ENCODE measurements at places on chromosomes 3 and 15. TPM values are rescaled to one million over a fixed set of nuclear protein-coding genes. Genes with fewer than 3 reads are reported as not detected.
A peak's percentile ranks its signal among the peaks of the same experiment; 100 is the strongest.

CIDEC gene
- total RNA-seq = not detected

DNA sequence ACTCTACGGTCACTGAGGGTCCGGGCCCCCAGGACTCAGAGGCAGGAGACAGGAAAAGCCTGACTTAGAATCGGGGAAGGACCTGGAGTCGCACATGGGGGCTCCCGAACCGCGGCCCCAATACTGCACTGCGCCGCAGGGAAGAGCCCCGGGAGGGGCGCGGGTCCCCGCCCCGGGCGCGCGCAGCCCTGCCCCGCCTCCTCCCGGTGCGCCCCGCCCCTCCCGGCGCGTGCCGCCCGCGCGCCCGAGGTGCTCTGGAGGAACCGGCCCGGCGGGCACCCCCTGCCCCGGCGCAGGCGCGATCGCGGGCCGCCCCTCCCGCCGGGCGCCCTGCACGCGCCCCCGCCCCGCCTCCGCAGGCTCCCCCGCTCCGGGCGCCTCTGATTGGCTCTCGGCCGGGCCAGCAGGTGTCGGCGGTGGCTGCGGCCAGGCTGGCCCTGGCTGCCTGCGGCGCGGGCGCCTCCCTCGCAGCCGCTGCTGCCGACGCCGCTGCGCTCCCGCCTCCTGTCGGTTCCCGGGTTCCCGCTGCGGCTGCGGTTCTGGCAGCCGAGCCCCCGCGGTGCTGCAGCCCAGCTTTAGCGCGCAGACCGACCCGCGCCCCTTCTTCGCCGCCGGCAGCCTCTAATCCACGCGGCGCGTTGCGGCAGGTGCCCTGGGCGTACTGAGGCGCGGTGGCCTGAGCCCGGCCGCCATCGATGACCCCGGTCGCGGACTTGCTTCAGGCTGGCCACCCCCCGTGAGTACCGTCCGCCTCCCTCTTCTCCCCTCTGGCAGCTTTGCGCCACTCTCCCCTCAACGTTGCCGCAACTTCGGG, at the start of gene MYRIP:
TSS of gene MYRIP (plus strand) at position 429 of the 814 bp plus-strand sequence. CDS start 91,208 bp downstream, outside the sequence.
- no peak for DNase-seq

DNA sequence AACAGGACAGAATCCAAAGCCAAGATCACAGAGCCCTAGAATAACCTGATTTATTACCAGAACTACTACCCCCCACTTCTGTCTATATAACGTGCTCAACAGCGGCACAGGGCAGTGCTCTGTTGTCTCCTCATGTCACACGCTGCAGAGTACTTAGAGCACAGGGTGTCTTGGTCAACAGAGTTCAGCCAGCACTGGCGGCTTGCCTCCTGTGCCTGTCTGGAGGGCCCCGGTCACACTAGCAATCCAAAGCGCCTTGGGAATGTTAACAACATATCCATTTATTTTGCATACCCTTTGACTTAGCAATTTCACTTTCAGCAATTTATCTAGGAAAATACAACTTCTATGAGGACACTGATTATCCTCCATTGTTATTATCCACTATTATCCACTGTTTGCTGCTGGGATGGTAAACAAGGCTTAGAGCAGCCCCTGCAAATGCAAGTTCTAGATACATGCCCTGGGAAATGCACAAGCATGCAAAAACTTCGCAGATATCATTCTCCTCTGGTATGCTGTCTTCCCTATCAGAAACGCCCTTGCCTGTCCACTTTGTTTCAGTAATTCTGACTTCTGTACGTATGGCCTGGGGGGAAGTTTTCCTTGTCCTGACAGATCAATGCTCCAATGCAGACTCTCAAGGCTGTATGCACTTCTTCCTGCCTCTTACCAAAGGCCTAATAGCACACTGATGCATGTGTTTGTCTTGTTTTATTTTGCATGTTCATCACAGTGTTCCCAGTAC, 86.2 kb upstream of the OCA2 start:
- no peak for DNase-seq

GRCh38 chr15:60074181-60074885, 70.2 kb downstream of the FOXB1 start:
- no peak for DNase-seq

DNA sequence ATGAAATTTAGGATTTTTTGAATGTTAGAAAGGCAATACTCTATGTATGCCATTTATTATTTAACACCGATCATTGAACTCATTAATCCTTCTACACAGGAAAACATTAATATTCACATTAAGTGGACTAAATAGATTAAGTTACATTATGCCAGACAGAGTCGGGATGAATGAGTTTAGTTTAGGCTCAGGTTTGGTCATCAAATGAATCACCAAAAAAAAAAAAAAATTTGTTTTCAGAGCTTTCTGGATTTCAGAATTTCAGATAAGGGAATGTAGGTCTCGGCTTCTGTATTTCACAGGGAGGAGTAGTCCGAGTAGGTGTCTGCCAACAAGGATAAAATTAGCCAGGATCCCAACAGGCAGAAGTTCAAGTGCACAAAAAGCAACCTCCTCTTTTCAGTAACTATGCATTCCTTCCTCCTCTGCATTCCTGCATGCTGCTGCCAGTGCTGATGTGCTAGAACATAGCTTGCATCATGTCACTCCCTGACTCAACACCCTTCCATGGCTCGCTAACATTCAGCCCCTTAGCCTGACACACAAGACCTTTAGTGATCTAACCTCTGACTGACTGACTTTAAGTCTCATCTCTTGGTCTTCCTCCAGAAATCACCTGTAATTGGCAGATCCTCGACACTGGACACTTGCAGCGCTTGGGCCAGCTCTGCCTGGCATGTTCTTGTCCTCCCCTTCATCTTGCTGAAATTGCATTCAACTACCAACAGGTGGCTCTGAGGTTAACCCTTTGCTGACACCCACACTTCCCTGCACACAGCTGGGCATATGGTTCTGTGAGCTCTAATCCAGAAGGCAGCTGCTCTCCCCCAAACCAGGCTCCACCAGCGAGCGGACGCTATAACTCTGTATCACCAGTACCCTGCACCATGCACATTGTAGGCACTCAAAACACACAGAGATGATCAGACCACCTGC, 145.4 kb upstream of the PROK2 start:
- no peak for DNase-seq

DNA sequence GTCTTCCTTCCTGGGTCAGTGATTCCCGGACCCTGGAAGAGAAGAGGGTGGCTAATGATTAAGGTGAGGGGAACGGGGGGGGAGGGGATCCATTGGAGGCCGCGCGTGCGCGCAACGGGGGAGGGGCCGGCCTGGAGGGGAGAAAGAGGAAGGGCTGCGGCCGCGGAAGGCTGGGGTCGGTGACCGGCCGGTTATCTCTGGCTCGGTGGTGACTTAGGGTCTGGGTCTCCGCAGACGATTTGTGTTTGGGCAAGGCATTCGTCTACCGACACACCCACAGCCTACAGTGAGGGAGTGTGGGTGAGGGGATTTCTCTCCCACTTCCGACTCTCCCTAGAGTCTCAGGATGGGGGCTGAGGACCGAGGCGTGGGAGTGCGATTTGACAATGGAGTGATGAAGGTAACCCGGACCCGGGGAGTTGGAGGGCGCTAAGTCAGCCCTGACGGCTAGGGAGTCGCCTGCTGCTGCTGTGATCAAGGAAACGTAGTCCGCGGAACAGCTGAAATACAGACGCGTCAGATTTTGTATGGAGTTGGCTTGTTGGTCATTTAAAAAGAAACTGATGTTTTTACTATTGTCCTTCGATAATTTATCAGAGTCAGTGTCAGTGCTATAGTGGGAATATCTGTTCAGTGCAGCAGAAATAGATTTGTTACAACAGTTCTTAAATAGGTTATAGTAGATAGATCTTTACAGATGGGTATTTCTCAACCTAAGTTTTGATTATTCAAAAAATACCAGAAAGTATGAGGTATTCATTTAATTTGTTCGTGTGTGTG, 733 bp downstream of the RNF111 start:
- peak; percentile 77 for DNase-seq

DNA sequence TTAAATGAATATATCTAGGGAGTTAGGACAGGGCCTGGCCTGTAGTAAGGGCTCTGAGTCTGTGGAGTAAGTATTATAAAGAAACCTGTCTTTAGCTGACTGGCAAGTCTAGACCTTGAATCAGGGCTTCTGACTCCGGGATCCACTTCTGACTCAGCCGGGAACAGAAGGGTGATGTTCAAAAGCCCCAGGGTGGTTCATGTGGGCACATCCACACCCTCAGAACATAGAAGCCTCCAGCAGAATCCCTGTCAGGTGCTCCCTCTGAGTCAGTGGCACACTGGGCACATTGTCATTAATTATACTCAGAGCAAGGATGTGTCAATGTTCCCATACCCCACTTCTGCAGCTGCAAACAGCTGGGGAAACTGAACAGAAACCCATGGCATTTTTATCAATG, 26.7 kb upstream of the SNRK start:
- DNase-seq = no peak

DNA sequence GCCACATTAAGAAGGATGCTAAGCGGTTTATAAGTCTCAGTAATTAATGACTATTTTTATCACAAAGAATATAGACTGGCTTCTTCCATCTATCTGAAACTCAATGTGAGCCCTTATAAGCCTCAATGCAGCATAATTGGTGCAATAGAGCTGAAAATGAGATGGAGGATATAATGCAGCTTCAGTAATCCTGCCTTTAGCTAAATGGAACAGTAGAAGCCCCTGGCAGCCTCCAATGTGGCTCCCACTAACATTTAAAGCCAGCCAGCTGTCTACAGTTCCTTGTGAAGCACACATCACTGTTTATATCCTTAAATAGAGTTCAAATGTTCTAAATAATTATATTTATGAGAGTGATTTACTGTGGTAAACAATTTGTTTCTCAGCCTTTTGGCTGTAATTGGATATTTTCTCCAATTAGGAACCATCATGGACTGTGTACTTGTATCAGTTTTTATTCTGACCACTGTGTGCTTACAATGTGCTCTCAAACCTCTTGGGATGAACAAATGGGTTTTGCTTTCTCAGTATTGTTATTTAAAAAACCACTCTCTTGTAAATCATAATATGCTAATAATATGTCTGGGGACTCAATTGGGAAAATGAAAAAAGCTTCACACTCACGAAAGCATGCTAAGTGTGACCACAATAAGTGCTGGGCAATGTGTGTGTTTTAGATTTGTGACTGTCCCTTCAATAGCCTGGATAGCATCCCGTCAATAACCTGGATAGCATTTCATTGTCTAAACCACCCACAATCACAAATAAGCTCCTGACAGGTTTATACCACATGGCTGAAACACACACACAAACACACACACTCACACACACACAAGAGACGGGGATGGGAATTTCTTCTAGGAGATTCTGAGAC, 366.6 kb downstream of the GBE1 start:
- DNase-seq = no peak

DNA sequence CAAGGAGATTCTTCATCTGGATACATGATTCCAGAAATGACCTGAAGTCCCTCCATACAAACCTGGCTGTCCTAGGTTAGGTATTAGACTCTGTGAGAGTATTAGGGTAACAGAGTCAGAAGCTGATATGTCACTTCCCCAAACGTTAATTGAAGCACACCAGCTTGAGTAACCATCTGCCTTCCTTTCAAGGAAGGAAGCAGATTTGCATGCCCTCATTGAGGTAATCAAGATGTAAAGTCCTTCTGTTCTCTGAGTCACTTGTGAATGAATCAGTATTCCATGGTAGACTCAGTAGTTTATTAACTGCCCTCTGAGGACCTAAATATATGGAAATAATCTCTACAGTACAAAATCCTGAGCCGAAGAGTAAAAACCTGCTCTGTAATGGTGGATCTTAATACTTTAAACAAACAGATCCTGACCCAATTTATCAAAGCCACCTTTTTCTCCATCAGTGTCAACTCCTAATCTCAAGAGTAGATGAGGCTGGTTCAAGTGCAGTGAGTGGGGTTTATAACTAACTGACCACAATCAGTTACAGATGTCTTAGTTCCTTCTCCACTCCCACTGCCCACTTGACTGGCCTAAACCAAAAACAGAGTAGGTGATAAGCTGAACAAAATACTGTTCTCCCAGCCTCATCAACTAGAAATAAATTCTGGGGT, 246.2 kb upstream of the CHRM5 start:
- DNase-seq = no peak

NME9 gene
- not detected for total RNA-seq

GOLGA8T gene
- 1.5 TPM for total RNA-seq

DNA sequence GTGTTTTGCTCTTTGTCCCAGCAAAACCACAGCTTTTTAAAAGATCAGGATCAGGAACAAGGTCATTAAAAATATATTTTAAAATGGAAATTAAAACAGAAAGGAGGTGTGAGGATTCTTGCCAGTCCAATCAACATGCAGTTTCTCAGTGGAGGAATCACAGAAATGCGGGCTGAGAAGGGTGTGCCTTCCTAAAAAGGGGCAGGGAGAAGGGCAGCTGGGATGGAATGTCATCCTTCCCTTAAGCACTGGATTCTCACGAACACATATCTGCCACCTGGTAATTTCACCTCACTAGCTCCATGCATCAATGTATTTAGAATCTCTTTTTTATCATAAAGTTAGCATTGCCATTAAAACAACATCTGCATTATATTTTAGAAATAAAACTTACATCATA, 21.4 kb downstream of the ABI3BP start:
- DNase-seq = no peak

- DNase-seq = no peak
Measured at GRCh38 chr3:70621451-70621850, 309.0 kb upstream of the MDFIC2 start.

GRCh38 chr3:149497966-149498670, 23.6 kb downstream of the TM4SF4 start:
- DNase-seq = no peak

ATP13A4 gene
- not detected for total RNA-seq
